ENCODE measurements at places on chromosomes 1 and 21. TPM values are rescaled to one million over a fixed set of nuclear protein-coding genes. Genes with fewer than 3 reads are reported as not detected.

Gene MCOLN3
- total RNA-seq, result under 0.01 TPM

Gene C4BPB
- total RNA-seq, result not detected

Gene ATP1A2
- 0.08 TPM for total RNA-seq

Gene RIPK4
- total RNA-seq, result 0.23 TPM

Gene KCNJ9
- under 0.01 TPM for total RNA-seq

Gene CCDC27
- not detected for total RNA-seq

Gene SPATA21
- not detected for total RNA-seq

Gene OR2T29
- total RNA-seq, result not detected

Gene PGLYRP4
- not detected for total RNA-seq

Gene DENND2C
- total RNA-seq, result 0.98 TPM

Gene CYP4A22
- total RNA-seq, result not detected

Gene SPATA6
- 3.8 TPM for total RNA-seq

Gene S100A5
- total RNA-seq, result not detected

Gene PPM1J
- 0.82 TPM for total RNA-seq

Gene IGSF21
- not detected for total RNA-seq

Gene VSIG8
- total RNA-seq, result 0.08 TPM

Gene CAP1
- 695 TPM for total RNA-seq

Gene C1QB
- not detected for total RNA-seq

Gene IL20
- not detected for total RNA-seq

Gene ELAVL4
- not detected for total RNA-seq

Gene RPS6KC1
- total RNA-seq, result 17.0 TPM

All from smooth muscle cell of the coronary artery (primary cell).